Keratinocyte (primary cell): ENCODE measurements at places on chromosomes 7 and 10.

- DNase-seq, result no peak
These were observed 133.2 kb downstream of the CAMK1D start for GRCh38 chr10:12482587-12482986.

DNA sequence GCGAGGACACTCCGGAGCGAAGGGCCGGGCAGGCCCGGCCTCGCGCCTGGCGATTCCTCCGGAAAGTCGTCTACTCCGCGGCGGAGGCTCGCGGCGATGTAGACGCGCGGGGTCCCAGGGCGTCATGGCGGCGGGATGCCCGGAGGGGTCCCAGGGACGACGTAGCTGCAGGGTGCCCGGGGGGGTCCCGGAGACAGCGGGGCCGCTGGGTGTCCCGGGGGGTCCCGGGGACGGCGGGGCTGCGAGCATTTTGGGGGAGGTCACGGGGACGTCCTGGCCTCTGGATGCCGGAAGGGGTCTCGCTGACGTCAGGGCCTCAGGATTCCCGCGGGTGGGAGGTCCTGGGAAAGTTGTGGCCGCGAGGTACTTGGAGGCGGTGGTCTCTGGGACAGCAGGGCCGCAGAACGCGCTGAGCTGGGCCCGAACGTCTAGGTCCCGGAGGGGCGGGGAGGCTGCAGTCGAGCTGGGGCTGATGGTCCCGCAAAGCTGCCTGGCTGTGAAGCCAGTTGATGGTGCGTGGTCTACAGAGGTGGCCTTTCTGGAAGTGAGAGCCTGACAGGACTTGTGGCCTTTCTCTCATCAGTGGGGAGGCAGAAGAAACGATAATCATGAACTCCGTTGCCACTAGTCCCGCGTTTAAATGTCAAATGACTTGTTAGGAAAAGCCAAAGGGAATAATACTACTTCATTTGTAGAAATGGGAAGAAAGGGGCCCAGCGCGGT, 637 bp downstream of the HSPA14 start:
- DNase-seq, result no peak

- no peak for DNase-seq
These were observed 17.1 kb upstream of the ARPC1A start for GRCh38 chr7:99308461-99309074.

GRCh38 chr7:150716368-150716767, at the start of gene GIMAP1:
Gene GIMAP1 (plus strand): TSS chr7:150716613. CDS start chr7:150719048, 2,435 bp downstream.
- DNase-seq, result no peak

DNA sequence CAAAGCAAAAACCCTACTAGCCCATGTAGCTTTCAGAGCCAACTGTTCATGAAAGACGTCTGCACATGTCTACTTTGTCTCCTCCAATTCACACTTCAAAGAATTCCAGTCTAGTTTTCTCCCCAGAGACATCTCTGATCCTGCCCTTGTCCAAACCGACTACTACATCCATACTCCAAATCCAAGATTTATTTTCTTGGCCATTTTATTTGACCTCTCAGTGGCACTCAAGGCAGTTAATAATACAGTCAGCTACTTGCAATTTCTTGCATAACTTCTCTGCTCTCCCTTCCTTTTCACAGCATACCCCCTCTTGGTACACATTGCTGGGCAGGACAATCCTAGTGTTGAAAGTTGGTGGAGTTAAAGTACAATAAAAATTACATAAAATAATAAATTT, 170.9 kb upstream of the INHBA start:
- no peak for DNase-seq

DNA sequence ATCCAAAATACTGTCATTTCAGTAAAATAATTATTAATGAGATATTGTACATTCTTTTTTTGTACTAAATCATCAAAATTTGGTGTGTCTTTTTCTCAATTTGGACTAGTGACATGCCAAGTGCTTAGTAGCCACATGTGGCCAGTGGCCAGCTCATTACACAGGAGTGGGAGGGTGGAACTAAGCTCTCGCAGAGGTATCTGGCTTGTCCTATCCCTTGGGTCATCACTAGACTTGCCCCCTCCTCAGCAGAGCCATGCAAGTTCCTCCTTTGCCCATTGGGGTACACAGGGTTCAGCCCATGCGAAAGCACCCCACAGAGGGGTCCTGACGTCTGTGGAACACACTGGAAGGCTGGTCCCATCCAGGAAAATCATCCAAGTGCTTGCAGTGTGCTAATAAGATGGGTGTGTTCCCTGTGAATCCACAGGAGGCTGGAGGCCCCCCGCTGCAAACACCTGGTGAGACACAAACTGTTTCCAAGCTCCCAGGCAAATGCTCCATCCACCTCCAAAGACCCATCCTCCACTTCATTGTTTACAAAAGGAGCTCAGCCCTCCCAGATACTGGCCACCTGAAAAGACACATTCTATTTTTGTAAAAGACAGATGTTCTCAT, 1.3 kb downstream of the ARHGAP22 start:
- no peak for DNase-seq

DNA sequence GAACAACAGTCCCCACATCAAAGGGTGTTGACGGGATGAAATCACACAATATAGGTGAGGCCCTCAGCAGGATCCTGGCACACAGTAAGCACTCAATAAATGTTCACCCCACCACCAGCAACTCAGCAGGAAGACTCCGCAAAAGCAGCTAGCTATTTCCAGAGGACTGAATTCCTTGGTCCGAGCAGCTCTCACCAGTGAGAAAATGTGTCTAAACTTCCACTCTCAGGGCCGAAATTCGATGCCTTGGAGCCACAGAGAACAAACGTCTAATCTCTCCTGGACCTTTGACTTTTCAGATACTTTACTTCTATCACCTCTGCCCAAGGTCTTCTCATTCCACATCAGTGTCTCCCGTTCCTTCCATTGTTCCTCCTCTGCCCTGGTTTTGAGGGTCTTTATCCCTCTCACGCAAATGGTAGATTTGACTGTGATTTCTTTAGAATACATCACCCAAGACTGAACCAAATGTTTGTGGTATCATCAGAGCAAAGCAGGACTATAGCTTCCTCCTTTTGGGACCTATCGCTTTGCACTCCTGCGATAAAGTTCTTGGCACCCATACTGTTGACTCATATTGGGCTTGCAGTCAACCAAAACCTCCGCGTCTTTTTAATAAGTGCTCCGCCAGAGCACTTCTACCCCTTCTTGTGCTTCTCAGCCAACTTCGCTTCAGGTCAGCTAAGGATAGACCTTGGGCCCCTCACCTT, 903 bp upstream of the NT5C2 start:
- DNase-seq, result no peak
